ENCODE measurements at places on chromosomes 3 and 15. TPM values are rescaled to one million over a fixed set of nuclear protein-coding genes. Genes with fewer than 3 reads are reported as not detected.

GORASP1 gene
- polyA plus RNA-seq, result 19.8 TPM

GOLGA8R gene
- not detected for polyA plus RNA-seq

NPAP1 gene
- 0.47 TPM for polyA plus RNA-seq

CPEB1 gene
- 49.0 TPM for polyA plus RNA-seq

PCNP gene
- polyA plus RNA-seq, result 120 TPM

Measured in Purkinje cell (primary cell).